ENCODE measurements at places on chromosomes 16 and 17. TPM values are rescaled to one million over a fixed set of nuclear protein-coding genes. Genes with fewer than 3 reads are reported as not detected.

Gene C16orf74
- 4.0 TPM for polyA plus RNA-seq

GRCh38 chr17:59892251-59892923, 356 bp downstream of the TUBD1 start:
- DNase-seq, result no peak

Gene CES4A
- polyA plus RNA-seq, result 8.5 TPM

GRCh38 chr17:58085039-58085715, 2.0 kb downstream of the DYNLL2 start:
- no peak for DNase-seq

DNA sequence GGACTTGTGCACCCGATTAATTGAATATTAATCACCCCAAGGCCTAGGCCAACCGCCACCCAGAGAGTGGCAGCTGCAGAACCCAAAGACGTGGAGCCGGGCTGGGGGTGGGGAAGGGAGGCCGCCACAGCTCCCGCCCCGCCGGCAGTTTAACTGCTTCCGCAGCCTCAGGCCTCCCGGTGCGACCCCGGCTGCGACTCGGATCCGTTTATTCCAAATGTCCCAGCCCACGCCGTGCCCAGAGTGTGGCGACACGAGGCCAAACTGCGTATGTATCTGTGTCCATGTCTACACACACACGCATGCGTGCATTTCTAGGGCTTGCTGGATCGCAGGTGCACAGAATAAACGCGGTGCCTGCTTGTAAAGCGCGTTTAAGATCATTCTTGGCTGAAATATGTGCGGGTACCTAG, 802 bp upstream of the TOB1 start:
- peak; percentile 53 for DNase-seq

Gene SLC4A1
- 12.1 TPM for polyA plus RNA-seq

GRCh38 chr16:11725457-11725856, 17.2 kb downstream of the TXNDC11 start:
- no peak for DNase-seq

- no peak for DNase-seq
These were observed 2.8 kb downstream of the USP22 start for GRCh38 chr17:21039839-21040575.

Gene SHISA9
- 3.6 TPM for polyA plus RNA-seq

DNA sequence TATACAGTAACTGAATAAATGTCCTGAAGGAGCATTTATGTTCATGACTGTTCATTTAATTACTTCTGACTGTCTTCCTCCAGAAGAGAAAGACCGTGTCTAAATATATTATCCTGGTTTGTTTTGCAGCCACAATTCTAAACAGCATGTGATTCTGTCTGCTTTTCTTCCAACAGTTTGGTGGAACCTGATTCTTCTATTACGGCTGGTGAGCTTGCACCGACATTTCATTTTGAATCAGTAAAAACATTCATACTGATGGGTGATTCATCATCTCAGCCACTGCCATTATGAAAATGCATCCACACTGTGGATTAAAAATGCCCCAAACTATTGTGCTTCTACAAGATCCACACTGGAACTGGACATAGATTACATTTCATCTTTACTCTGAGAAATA, 16.9 kb downstream of the KNOP1 start:
- no peak for DNase-seq

Gene TEKT5
- polyA plus RNA-seq, result 0.16 TPM

DNA sequence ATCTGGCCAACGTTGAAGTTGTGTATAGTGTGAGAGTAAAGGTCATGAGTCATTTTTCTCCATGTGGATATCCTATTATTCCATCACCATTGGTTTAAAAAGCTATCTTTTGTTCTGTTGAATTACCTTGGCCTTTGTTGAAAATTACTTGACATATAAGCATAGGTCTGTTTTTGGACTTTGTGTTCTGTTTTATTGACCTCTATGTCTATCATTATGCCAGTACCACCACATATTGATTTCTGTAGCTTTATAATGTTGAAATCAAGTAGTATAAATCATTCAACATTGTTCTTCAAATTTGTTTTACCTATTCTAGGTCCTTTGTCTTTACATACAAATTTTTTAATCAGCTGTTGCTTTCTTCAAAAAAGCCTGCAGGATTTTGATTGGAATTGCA, 58.5 kb downstream of the NLK start:
- DNase-seq, result no peak

DNA sequence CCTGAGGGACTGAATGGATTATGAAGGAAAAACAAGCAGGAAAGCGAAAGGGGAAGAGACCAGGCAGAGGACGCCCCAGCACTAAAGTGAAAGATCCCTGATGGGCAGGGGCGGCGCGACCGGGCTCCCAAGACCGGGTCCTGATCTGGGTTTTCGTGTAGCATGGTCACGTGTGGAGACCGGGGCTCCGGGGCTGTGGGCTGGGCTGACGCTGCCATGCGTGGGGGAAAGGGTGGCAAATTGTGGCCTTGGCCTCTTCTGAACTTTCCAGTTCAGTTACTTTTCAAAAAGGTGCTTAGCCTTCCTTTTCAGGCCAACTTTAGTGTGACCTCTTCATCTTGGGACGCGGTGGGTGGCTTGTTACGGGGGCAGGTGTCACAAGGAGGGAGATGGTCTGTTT, 57.5 kb downstream of the METRNL start:
- no peak for DNase-seq

Gene CRYBA1
- polyA plus RNA-seq, result not detected

- DNase-seq, result no peak
These were observed 28.6 kb upstream of the NUDT16L1 start for GRCh38 chr16:4664538-4665418.

- DNase-seq, result no peak
These were observed 21.6 kb downstream of the ZSWIM7 start for GRCh38 chr17:15977894-15978293.

Measured in renal cortex interstitium (tissue), 15 donors.